ENCODE measurements at places on chromosomes 1 and 21.

- no peak for ATAC-seq
Observed at GRCh38 chr1:184499616-184500015, 112.8 kb downstream of the C1orf21 start.

GRCh38 chr21:34235514-34235913, 128.3 kb upstream of the KCNE2 start:
- ATAC-seq, result no peak

- no peak for ATAC-seq
Observed at GRCh38 chr1:172903581-172904220, 147.0 kb downstream of the TNFSF18 start.

- no peak for ATAC-seq
Observed at GRCh38 chr1:111769517-111770146, 13.9 kb downstream of the DDX20 start.

DNA sequence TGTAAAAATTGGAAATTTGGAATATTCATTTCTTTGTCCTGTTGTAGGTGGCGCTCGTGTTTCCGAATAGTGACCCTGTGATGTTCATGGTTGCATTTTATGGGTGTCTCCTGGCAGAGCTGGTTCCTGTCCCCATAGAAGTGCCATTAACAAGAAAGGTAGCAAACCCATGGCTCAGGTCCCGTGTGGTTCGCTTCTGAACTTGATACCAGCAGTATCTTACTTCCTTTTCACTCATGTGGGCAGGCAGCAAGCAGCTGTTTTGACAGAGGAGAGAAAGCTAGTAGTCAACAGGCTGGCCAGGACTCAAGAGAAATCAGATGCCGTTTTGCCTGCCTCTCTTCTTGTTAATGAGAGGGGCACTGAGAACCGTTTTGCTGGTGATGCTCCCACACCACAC, 72.8 kb downstream of the S100B start:
- ATAC-seq, result no peak

DNA sequence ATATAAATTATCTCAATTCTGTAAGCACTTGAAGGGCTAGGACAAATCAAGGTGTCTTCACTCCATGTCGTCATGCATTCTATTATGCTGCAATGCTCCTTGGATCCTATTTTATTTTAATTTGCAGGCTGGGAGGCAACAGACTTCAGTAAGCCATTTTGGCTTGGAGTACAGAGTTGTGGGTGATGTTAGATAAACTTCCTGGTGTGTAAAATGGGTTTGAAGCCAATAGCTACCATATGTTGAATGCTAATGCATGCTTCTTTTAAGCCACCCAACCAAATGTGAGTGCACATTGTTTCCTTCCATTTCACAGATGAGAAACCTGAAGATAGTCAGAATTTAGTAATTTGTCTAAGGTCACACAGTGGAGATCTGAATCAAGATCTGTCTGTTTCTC, 482.8 kb downstream of the DISC1 start:
- ATAC-seq, result no peak

DNA sequence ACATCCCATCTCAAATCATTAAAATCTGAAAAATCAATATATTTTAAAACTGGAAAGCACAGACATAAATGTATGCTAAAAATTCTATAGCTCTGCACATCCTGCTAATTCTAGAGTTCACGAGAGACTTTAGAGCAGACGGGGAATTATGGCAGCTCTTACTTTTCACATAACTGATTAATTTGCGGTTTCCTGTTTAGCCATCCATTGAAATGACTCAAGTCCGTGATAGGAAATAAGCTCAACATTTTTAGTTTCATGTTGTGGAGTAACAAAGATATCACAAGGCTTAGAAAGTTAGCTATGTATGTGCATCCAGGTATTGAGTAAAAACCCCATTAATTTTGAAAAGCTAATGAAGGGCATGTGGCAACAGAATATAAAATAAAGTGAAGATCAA, 123.2 kb downstream of the SMYD2 start:
- ATAC-seq, result no peak

DNA sequence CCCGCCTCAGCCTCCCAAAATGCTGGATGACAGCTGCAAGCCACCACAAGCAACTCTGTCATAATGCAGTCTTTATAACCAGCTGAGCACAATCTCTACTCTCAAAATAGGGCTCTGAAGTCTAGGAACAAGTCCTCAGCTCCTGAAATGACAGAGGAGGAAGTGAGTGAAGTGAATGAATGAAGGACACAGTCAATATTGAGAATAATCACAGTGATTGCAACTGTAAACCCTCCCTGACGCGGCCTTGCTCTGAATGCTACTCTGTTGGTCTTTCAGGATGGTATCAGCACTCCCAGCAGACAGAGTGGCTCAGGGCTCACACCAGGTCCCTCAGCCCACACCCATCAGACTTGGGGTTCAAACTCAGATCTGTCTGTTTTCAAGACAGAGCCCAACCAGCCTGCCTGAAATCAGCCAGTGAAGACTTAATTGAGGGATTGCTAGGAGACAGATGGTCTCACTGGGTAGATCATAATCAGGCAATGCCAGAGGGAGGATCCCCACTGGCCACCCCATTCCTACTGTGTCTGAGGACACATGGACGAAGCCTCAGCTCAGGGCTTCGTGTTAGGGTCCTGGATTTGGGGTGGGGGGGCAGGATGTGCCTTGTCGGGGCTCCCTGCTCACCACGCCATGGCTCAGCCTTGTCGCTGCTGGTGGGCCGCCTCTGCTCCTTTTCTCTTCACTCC, 20.9 kb downstream of the RNF187 start:
- ATAC-seq, result no peak

GRCh38 chr1:173914366-173914871, 2.7 kb downstream of the SERPINC1 start:
- ATAC-seq, result no peak

GRCh38 chr1:181101581-181102226, 13.2 kb downstream of the IER5 start:
- no peak for ATAC-seq

- no peak for ATAC-seq
Observed at GRCh38 chr1:29284286-29284960, 48.1 kb downstream of the PTPRU start.

DNA sequence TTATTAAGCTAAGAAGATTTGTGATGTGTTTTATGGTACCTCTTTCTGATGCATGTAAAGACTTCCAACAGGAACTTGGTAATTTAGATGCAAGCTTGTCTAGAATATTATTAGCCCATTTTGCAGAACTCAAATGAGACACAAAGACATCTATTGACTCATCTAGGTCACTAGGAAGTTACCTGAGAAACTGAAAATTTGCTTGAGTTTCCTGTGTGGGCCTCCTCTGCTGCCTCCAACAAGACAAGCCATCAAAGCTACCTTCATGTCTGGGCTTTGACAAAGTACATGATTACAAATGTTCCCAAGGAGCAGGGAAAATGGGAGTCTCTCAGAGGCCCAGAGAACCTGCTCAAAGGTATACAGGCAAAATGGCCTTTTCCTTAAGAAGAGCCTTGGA, 5.6 kb downstream of the RUNX1 start:
- no peak for ATAC-seq

- no peak for ATAC-seq
Observed at GRCh38 chr1:117335376-117336086, 31.7 kb upstream of the MAN1A2 start.

DNA sequence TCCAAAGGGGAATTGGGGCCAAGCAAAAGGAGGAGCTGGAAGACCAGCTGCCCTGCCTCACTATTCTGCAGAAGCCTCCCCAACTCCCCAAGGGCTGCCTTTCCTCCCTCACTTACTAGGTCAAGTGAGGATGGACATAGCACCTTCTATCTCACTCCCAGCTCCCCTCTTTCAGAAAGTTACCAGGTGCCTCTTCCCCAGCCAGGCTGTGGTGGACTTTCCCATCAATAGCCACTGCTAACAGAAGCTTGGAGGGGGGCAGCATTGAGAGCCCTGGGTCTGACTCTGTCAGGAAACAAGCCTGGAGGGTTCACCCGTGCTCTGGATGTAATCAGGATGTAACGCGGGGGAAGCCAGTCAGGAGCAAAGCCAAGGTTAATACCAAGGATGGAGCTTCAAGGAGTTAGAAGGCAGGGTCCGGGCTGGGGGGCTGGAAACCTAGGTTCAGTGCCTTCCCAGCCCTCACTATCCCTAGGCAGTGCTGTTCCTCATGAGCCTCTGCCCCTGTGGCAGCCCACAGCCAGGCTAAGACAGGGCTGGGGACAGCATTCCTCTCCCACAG, 127.8 kb upstream of the NGF start:
- ATAC-seq, result no peak

DNA sequence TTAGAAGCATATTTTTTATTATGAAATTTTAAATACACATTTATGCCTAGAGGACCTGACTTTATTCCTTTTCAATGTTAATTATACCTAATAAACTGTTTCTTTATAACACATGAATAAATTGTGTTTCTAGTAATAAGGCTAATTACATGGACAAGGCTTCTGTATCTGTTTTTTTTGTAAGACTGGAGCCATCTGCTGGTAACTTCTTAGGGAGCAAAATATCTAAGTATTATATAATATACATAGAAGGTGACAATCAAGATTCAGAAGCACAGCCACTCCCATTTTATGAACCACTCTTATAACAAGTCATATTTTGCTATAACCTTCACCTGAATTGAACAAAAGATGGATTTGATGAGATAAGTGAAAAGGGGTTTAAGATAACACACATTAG, 84.2 kb downstream of the LBR start:
- ATAC-seq, result no peak

Data from stimulated activated memory B cell treated with anti-CD40 and anti-IgM and Interleukin-4, amounts not matched to agents 10 μg/mL and 1 μg/mL and 100 μg/mL, for 72 hours (primary cell).